Activated CD4-positive, alpha-beta T cell treated with anti-CD3 and anti-CD28 coated beads for 1 hour (primary cell): ENCODE measurements at places on chromosomes 13 and 19.

DNA sequence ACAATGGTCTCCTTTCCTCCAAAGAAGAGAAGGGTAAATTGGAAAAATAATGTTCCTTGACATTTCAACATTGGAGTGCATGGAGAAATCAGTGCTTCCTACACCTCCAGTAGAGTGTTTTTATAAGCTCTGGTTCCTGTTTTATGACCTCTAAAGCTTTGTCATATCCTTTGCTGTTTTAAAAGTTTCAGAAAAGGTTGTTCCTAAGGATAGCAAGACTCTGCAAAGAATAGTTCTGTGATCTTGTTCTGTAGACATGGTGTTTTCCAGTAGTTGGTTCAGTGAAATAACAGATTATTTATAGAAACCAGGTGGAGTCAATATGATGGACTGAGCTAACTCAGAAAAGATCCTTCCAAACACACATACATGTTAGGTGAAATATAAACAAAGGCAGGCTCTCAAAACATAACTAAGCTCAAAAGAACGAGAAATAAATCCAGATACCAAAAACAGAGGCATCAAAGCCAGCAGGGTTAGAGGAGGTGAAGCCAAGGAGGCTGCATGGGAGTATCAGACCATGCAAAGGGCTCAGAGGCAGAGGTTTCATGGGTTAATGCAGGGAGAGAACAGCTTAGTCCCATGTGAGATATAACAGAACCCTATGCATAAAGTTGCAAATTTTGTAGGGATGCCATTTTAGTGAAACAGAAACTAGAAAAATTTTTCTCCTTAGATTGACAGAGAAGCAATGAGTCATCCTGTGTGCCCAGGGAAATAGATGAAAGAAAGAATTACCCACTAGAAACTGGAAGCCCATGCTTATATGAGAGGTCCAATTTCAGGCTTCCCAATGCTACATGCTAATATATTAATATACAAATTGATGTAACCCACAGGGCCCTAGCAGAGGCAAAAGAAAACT, 44.3 kb downstream of the SHISA2 start:
- no peak for DNase-seq

DNA sequence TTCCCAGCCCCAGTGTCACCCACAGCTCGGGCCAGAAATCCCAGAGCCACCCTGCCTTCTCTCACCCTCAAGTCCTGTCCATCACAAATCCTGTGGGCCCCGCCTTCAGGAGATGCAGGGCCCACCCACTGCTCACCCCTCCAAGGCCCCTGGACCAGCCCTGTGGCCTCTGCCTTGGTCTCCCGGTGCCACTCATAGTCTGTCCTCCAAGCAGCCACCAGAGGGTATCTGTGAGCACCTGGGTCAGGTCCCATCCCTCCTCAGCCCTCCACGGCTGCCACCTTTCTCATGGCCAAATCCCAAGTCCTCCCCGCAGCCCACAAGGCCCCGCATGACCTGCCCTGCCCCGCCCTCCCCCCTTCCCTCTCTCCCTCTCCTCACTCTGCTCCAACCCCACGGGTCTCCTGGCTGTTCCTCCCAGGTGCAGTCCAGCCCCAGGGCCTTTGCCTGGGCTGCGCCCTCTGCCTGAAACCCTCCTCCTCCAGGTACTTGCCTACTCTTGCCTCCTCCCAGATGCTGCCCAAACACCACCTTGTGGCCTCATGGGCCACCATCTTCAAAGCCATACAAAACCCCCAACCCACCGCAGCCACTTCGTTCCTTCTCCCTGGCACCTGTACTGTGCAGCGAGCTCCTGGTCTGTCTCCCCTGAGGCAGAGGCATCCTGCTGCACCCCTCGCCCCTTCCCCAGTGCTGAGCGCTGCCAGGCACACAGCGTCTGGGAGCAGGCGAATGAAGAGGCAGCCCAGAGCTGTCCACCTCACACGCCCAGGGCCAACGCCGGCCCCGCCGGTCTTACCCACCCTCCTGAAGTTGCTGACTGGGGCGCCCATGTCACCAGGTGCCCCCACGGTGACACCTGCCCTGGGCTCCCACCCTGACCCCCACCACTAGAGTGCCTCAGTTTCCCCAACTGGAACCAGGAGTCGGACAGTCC, 13.2 kb upstream of the UQCR11 start:
- DNase-seq = no peak

DNA sequence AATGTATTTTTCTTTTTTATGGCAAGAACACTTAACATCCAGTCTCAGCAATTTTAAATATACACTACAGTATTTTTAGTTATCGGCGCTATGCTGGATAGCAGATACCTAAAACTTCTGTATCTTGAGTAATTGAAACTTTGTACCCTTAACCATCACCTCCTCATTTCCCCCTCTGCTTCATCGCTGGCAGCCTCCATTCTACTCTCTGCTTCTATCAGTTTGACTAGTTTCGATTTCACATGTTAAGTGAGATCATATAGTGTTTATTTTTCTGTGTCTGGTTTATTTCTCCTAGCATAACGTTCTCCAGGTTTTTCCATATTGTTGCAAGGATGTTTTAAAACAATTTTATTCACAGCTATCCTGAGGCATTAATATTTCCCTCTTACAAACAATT, 340.8 kb upstream of the SLC10A2 start:
- DNase-seq = no peak

DNA sequence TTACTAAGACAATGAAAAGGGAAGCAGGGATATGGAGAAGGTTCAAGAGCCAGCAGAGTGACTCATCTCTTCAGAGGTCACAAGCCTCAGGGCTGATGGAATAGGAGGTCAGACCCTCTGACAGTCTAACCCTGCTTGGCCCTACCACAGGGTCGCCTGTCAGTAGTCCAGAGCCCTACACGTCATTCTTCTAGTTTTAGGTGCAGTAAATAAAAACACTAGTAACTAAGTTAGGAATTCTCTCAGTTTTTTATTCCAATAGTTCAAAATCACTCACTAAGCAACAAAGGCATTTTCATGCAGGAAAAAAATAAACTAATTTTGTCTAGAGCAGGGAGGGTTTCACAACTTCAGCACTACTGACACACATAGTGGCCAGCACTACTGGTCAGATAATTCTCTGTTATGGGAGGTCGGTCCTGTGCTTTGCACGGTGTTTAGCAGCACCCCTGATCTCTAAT, 27.2 kb downstream of the FOXO1 start:
- no peak for DNase-seq

DNA sequence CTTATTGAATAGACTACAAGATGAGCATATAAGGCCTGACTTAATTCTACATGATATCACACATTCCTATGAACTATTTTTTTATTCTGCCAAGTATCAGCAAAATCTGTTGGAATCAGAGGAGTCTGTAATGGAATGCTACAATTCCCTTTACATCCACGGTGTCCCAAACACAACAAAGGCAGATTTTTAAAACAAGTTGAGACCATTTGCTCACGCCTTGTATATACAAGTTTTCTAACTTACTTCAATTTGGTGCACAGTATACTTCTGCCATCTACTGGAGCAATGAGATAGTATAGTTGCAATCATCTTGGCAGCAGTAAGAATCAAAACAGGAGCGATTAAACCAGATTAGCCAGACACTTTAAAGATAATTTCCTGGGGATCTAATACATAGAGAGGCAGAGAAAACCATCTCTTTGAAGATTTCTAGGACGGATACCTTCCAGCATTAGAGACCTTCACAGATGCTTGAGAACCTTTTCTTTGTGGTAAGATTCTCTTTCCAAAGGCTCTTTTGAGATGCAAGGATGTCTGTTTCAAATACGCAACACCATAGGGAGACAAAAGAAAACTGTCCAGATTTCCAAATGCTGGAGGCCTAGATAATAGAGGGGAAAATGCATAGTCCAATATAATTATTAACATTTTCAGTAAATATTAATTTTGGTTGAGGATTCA, 302.0 kb upstream of the MIR17HG start:
- no peak for DNase-seq

DNA sequence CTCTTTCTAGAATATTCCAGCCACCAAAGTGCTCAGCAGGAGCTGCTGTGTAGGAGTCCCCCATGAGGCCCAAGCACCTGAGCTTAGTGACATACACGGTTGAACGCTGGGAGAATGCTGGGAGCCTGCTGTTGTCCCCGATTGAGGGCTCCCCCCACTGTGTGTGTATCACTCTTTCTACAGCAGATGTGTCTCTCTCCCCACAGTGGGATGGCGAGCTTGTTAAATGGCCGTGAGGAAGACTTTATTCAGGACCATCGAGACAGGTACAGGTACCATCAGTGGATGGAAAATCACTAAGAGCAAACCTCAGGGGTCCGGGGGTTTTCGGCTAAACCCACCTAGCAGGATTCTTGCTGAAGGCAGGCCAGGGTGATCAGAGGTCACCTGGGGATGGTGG, 22.7 kb downstream of the EPN1 start:
- DNase-seq = no peak

- no peak for DNase-seq
These were observed 24.8 kb downstream of the SIAH3 start for GRCh38 chr13:45826731-45827130.

- DNase-seq = no peak
These were observed 97.3 kb downstream of the GGACT start for GRCh38 chr13:100491164-100491842.

DNA sequence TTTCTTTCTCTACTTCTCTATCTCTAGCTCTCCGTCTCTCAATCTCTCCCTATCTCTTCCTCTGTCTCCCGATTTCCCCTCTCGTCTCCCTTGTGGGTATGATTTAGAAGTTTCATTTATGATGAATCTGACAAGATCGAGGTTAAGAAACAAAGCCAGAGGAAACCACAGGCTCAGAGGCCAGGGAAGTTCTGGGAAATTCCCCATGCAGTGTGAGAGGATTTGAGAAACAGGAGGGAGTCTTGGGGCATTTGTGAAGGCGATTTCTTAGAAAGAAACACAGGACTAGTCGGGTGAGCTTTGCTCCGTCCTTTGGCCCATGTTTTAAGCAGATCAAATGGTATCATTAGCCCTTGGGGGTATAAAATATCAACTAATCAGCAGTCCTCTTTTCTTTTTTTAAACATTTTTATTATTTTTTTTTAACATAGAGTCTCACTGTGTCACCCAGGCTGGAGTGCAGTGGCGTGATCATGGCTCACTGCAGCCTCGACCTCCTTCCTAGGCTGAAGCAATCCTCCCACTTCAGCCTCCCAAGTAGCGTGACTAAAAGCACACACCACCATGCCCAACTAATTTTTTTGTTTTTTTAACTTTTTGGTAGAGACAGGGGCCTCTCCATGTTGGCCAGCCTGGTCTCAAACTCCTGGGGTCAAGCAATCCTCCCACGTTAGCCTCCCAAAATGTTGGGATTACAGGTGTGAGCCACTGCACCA, 25.8 kb downstream of the TNFSF9 start:
- no peak for DNase-seq

DNA sequence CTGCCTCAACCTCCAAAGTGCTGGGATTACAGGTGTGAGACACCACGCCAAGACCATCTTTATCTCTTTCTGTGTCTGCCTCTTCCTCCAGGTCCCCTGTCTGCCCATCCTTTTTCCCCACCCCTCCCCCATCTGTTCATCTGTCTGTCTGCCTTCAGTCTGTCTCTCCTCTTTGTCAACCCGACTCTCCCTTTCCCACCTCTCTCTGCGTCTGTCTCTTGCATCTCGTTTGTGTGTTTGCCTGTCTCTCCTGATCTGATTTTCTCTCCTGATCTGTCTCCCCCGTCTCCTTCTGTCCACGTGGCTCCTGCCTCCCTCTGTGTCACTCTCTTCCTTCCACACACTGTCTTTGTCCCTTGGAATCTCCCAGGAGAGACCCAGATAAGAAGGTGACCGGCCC, 10.0 kb downstream of the VASP start:
- DNase-seq = no peak

DNA sequence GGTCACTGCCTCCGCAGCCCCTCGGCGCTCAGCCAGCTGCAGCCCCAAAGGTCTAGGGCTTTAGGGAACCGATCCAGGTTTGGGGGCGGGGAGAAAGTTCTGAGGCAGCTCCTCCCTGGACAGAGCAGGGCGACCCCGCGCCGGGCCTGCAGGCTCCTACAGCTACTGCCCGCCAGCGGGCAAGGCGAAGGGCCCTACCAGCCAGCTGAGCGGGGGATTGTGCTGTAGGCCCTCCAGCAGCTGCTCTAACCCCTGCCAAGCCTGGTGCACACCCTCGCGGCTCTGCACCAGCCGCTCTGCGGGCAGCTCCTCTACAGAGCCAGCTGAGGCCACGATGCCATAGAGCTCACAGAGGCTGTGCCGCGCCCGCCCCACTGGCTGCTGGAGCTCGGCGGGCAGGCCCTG, 14.0 kb downstream of the PLIN4 start:
- no peak for DNase-seq

DNA sequence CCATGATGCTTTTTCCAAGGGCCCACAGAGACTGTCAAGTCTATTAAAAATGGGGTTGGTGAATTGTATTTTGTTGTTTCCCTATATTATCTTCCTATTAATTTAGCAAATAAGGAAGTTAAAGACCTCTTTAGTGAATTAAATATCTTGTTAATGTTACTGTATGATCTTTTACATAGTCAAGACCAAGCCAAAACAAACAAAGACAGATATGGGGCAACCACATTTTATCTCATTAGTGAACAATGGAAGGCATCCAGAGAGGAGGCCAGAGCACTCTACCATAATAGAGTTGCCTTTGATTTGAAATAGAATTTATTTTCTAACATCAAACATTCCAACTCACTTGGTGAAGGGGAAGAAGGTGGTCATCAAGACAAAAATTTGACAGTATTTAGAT, 169.4 kb downstream of the B3GLCT start:
- DNase-seq = no peak

DNA sequence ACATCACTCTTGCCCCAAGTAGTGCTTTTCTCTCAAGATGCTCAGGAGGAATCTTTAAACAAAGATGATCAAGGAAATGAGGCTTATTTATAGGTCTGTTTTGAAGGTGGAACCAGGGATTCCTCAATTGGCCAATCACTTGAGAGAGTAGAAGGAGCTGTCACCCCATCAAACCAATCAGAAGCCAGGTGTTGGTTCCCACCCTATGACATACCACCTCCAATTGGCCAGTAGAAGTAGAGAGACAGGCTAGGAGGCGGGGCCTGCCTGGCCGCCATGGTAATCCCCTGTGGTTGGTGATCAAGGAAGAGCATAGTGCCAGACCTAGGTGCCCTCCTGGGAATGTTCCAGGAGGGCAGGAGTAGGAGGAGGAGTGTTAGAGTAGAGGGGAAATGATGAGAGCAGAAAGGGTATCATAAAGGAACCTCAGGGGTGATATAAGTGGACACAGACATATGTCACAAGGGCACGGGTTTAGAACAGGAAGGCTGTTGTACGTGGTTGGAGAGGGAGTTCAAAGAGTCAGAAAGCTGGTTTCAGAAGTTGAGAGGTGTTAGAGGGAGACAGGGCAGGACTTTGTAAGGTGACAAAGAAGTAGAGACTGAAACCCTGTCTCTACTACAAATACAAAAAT, 10.5 kb downstream of the PMIS2 start:
- DNase-seq = no peak

DNA sequence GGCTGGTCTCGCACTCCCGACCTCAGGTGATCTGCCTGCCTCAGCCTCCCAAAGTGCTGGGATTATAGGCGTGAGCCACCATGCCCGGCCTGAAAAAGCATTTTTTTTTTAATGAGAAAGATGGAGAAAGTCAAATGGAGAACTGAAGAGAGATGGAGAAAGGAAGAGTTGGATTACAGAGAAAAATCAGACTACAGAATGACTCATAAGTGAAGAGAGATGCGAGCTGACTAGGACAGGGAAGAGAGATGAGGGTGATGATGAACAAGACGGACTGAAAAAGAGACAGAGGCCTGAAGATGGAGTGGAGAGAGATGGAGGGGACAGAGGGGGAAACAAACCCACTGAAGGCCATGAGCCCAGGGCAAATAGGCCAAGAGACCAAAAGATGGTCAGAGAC, 1.5 kb downstream of the DHX34 start:
- DNase-seq = no peak
